ENCODE measurements at places on chromosomes 13 and 19.

DNA sequence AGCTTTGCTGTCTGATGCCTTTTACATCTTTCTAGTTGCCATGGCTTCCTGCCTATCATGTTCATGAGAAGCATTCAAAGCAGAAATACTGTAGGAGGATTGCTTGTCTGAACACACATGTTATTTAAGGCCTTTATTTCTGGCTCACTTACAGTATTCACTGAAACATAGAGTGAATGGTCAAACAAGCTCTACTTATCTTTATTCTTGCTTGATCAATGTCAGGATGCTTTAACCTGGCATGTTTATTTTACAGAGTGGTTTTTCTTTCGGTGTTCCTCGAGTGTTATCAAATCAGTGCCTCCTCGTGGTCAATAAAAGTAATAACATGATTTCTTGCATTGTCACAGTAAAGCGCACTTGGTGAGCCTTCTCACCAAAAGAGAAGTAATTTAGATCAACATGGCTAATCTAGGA lies 73.5 kb upstream of the PCDH17 start:
- DNase-seq, result no peak

DNA sequence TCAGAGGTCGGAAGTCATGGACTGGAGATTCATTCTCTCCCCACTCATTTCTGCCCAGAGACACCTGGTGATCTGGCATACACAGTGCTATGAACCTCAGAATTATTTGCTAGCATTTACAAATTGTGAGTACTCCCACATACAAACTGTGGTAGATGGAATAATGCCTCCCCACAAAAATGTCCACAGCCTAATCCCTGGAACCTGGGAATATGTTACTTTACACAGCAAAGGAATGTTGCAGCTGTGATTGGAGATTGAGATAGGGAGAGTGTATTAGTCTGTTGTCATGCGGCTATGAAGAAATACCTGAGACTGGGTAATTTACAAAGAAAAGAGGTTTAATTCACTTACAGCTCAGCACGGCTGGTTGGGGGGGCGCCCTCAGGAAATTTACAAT lies 3.1 kb upstream of the UQCRFS1 start:
- DNase-seq, result no peak

GRCh38 chr13:98581381-98581780 lies 4.5 kb upstream of the STK24 start:
- no peak for DNase-seq

DNA sequence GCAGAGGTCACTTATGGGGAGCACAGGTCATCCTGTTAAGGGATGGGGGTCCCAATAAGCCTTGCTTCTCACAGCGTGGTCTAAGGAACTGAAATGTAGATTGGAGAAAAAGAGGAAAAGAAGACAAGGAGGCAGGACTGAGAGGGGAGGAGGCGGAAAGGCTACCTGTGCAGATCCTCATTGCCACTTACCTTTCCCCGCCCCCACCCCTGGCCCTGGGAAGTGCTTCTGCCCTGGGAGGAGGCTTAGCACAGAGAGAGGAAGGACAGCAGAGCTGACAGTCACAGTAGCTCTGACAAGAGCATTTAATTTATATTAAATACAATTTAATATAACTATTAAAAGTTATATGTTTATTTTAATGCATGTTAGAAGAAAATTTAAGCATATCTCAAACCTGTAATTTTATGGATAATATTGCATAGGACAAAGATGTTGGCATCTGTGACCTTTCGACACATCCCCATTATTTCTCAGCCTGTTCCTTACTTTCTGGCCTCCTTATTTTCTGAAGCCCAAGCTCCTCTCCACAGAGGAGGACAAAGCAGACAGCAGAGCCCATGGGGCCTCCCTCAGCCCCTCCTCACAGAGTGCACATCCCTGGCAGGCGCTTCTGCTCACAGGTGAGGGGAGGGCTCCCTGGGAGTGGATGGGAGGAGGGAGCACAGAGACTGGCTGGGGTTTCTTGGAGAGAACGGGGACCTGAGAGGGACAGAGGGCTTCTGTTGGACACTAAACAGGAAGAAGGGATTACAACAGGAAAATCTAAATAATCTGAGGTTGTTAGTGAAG lies 23.4 kb downstream of the CEACAM21 start:
- no peak for DNase-seq

GRCh38 chr19:6499052-6499790 lies 2.9 kb downstream of the TUBB4A start:
- no peak for DNase-seq

DNA sequence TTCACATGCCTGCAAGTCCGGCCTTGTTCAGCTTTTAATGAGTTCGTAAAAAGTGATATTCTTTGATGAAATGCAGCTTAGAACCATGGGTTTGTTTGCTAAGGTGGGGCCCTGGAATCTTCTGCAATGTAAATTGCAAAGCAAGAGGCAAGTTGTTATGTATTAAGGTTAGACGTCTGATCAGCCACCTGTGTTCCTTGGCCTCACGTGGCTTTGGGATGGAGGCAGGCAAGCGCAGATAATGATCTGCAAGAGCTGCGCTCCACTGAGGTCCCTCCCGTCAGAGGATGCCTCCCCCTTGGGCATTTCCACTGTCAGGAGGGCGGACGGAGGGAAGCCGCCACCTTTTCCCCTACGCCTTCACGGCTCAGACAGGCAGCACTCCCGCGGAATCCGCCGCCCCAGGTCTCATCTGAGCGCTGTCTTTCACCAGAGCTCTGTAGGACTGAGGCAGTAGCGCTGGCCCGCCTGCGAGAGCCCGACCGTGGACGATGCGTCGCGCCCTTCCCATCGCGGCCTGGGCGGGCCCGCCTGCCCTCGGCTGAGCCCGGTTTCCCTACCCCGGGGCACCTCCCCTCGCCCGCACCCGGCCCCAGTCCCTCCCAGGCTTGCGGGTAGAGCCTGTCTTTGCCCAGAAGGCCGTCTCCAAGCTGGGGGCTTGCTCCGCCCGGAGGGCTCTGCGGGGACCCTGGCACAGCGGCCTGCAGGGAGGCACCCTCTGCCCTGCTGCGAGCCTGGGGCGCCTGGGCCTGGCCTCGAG lies 110.9 kb downstream of the CRYL1 start:
- DNase-seq, result no peak

- no peak for DNase-seq
Observed at GRCh38 chr13:65054277-65054676, 2175.9 kb downstream of the PCDH9 start.

- no peak for DNase-seq
Observed at GRCh38 chr13:105569816-105570215, 965.6 kb downstream of the EFNB2 start.

DNA sequence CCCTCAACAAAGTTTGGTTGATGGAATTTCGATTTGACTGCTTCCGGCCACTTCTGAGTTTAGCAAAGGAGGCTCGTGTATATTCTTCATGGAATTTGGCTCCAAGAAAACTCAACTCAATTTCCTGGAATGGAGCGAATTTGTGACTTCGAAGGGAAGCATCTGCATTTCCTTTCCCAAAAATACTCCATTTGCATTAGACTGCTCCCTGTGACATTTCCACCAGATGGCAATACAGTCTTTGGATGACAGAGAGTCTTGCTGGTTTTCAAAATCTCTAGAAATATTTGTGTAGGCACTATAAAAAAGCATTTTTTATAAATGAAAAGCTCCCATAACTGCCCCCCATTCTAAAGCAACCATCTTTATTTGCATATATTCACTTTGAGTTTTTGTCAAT lies 4.1 kb downstream of the C1QTNF9 start:
- peak; percentile 9 for DNase-seq

DNA sequence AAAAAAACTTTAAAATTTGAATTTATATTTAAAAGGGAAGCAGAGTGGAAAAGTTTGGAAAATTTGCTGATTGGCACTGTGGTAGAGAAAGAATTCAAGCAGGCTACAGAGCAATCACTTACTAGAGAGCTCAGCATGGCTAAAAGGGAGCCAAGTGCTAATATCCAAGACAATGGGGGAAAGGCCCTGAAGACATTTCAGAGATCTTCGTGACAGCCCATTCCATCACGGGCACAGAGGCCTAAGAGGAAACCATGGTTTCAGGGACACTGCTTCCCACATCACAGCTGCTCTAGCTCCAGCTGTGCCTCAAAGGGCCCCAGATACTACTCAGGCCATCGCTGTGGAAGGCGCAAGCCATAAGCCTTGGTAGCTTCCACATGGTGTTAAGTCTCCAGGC lies 73.7 kb downstream of the SGCG start:
- no peak for DNase-seq

GRCh38 chr19:51688671-51689571 lies 4.2 kb upstream of the SPACA6 start:
- peak; percentile 95 for DNase-seq

DNA sequence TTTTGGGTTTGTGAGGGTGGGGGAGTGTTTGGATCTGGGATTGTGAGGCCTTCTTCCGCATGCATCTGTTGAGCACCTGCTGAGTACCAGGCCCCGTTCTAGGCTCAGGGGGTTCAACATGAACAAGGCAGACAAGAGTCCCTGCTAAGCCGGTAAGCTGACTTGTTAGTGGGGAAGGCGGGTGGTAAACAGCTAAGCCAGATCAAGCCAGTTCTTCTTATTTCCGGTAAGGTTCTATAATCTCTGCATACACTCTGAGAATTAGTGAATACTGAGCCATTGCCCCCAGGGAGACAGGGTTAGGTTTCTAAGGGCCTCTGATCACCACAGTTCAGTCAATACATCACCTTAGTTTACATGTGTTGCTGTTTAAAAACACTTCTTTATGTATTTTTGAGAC lies 9.9 kb upstream of the EHD2 start:
- DNase-seq, result no peak

GRCh38 chr19:33482476-33482875 lies 39.1 kb downstream of the PEPD start:
- DNase-seq, result peak; percentile 17

GRCh38 chr13:100336795-100337516 lies 248.1 kb downstream of the PCCA start:
- DNase-seq, result no peak

DNA sequence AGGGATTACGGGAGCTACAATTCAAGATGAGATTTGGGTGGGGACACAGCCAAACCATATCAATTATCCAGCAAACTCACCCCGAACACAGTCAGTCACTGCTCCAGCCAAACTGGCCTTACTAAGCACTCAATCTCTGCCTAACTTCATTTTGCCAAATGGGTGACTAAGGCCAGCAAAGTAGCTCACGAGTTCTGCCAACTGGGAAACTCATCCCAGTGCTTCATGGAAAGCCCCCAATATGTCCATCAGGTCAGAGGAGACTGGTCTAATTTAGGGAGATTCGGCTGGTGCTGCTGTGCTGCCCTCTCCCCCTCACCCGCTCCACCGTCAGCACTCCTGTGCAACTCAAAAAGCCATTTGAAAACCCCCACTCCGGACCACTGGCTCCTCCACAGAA lies 324.0 kb downstream of the FOXO1 start:
- no peak for DNase-seq

DNA sequence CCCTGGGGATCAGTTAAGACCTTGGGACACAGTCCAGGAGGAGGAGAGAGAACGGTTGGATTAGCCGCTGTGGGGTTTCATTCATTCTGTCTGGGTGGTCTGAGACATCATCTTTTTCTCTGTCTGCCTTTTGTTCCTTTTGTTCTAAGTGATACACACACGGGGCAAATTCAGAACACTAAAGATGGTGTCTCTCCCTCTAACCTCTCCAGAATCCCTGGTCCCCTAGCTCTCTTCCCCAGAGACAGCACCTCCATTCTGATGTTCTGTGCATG lies 5.0 kb downstream of the BICRA start:
- no peak for DNase-seq

GRCh38 chr19:4376671-4376990 lies 23.7 kb downstream of the SH3GL1 start:
- no peak for DNase-seq

DNA sequence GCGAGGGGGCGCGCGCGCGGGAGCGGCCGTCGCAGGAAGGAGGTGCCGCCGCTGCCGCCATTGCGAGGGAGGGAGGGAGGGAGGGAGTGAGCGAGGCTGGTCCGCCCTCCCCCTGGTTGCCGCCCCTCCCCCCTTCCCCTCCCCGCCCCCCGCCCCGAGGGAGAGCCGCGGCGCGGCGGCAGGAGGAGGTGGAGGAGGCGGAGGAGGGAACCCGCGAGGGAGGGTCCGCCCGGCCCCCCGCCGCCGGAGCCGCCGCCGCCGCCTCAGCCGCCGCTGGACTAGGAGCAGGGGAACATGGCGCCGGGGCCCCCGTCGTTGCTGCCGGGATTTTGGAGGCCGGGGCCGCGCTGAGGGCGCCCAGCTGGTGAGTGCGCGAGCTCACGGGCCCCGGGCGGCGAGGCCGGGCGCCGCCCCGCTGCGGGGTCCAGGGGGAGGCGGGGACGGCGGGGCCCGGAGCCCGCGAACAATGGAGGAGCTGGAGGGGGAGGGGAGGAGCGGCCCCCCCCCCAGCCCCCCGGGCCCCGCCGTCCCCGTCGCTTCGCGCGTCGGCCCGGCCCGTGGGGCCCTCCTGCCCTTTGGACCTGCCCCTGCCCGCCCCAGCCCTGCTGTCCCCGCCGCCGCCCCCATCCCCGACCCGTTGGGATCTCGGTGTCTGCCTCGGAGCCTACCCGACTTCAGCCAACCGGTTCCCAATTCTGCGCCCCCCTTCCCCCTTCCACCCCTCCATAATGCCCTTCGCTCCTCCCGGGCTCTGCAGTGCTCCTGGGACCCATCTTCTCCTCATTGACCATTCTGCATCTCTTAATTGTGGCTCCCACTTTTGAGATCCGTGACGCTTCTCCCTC lies at the start of gene ARHGAP35:
ARHGAP35 (plus strand) TSS at position 152 of the 845 bp plus-strand sequence. CDS start 57,679 bp downstream, outside the sequence.
- DNase-seq, result no peak

GRCh38 chr13:75938811-75939560 lies 302.9 kb downstream of the LMO7 start:
- peak; percentile 19 for DNase-seq

DNA sequence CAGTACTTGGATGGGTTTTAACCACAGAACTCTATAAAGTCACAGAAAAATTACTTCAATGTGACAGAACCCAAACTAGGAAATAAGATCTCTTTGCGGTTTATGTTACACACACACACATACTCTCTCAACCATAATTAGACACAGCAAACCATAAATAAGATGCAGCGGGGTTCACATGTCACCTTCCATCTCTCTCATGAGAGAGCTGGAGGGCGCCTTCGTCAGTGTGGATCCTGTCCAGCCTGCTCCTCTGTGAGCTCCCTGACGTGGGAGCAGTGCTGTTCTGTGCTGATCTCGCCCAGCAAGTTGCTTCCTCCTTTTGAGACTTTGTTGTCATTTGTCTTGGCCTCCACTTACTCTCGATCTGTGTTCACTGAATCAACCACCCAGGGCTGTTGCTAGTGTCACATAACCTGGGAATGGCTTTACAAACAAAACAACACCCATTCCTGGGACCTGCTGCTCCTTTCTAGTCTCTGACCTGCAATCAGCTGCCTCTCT lies 204.9 kb upstream of the KL start:
- DNase-seq, result no peak

DNA sequence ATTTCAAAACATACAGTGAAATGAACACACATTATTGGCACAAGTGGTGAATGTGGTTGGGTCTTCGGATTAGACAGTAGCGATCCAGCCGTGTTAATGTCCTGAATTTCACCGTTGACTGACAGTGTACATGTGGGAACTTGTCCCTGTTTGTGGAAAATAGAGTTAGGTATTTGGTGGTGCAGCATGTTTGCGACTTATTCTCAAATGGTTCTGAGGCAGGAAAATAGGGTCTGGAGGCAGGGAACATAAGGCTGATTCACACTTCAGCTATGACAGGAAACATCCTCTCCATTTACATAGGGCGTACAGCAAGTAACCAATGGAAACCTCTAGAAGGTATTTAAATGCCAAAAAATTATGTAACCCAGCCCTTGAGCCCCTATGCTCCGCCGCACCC lies 4.2 kb downstream of the LGALS7B start:
- DNase-seq, result peak; percentile 60
